ENCODE measurements at places on chromosomes 12 and 14.

DNA sequence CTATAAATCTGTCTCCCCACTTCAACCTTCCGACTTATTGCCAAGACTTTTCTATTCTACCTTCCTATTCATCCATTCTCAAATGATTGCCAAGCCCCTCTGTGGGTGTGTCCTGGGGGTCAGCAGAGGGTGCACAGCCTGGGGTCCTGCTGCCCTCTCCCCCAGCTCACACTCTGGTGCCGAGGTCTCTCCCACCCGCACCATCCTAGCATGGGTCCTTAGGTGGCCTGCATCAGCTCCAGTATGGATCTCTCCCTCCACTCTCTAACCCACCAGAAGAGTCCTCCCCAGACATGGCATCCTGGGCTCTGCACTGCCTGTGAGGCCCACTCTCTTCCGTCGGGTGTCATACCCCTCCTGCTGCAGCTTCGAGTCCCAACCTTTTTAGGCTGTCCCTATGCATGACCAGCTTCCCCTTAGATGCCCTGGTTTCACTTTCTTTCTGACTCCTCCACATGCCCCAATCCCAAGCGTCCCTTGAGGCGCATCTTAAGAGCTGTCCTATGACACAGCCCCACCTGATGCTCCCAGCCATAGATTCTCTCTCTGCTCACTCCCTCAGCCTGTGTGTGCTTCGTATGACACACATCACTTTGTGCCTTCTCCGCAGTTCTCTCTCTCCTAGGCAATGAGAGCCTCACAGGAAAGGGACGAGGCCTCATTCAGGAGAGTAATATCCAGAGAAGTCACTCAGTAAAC, 43.9 kb downstream of the GIT2 start:
- DNase-seq, result no peak

DNA sequence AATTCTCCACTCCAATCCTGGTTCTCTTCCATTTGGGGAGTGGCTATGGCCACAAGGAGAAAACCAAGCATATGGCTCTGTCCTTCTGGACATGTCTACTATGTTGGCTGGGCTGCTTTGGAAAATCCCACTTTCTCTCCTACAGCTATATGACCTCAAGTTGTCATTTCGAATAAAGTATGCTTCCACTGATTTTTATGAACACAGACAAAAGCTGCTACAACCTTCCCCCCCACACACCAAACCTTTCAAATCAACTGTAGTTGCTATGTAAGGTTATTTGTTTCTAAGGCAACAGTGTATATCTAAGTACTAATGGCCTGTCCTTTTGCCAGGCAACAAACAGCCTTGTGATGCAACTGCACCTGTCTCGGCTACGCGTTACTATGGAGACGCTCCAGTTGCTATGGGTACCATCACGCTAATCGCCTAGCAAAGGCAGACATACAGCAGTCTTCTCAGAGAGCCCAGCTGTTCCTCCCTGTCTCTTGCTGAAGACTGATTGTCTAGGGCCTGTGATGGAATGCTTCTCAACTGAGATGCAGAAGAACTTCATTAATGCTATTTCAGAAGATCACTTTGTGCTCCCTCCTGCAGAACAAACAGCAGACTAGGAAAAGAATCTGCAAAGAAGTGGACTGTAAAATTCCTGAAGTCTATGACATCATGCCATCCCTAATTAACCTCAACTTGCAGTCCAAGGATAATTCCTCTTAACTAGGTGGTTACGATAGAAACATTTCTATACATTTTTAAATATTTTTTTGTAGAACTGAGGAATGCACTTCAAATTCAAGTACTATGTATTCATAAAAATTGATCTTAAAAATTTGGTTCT, 67.6 kb downstream of the FOXN3 start:
- peak; percentile 76 for DNase-seq

DNA sequence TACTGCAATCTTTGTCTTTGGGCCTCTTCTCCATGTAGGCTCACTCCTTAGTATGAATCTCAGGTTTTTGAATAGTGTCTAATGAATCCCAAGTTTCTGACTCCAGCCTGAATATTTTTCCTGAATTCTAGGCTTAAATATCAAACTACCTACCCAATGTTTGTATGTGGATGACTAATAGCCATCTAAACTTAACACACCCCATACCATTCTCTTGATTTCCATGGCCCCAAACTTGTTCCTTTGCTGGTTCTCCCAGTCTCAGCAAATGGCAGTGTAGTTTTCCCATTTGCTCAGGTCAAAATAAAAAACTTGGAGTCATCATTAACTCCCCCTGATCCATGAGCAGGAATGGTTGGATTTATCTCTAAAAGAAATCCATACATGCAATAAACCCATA, 18.8 kb upstream of the SDR39U1 start:
- no peak for DNase-seq

GRCh38 chr14:94116701-94117100, 6.2 kb downstream of the IFI27 start:
- DNase-seq, result no peak
